Suprapubic skin (tissue), 4 donors: ENCODE measurements at places on chromosomes 12 and 14.

DNA sequence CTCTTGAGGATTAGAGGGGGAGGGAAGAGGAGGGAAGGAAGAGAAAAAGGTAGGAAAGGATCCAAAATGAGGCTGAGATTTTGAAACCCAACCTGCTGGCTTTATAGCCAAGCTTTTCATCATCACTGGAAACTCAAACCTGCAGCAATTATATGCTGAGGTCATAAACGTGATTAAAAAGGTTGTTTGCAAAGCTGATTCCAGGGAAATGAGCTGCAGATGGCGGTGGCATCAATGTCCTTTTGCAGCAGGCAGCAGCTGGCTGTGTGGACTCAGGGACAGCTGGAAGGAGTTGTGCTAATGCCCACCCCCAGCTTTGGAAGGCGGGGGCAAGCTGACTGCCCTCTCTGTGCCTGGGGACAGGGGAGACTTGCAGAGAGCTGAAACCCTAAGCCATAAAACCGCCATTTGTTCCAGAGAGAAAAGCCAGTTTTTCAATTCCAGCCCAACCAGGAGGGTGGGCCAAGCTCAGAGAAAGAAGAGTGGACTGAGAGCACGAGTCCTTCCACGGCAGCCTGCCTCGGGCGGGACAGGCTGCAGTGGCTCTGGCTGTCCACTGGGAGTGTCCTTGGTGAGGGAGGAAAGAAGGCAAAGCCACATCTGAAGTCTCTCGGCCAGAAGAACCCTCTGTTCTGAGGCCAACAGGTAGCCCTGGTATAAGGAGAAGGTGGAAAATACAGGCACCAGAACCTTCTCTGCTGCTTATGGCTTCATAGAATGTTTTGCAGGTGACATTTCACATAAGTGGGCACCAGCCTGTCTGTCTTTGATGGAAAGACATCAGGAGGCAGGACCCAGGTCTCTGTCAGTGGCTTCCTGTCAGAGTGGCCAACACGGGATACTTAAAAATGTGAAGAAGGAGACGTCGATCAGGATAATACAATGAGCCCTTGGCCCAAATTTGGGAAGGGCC lies 90.7 kb downstream of the SINHCAF start:
- no peak for DNase-seq

DNA sequence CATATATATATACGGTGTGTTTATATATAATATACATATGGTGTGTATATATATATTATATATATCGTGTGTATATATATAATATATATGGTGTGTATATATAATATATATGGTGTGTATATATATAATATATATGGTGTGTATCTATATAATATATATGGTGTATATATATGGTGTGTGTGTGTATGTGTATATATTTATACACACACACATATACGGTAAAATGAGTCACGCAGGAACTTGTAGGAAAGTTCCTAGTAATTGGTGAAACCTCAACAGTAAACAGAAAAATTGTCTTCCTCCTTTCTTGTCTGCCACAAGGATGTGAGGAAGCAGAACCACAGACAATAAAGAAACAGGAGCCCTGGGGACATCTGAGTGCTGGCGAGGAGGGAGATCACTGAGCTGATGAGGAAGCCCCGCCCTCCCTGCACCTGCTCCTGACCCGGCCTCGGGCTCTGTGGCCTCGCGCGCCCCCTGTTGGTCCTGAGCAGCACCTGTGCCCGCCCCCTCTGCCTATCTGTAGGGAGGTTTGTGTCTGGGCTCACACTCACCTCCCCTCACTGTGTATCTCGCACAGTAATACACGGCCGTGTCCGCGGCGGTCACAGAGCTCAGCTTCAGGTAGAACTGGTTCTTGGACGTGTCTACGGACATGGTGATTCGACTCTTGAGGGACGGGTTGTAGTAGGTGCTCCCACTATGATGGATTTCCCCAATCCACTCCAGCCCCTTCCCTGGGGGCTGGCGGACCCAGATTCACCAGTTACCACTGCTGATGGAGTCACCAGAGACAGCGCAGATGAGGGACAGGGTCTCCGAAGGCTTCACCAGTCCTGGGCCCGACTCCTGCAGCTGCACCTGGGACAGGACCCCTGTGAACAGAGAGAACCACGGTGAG lies 1079.4 kb downstream of the TMEM121 start:
- DNase-seq: no peak

- no peak for DNase-seq
Measured at GRCh38 chr12:121050725-121051124, 11.7 kb upstream of the OASL start.

GRCh38 chr14:64979336-64980074 lies 7.2 kb upstream of the FNTB start:
- no peak for DNase-seq

- no peak for DNase-seq
Measured at GRCh38 chr14:106530423-106531107, 1004.2 kb downstream of the TMEM121 start.

DNA sequence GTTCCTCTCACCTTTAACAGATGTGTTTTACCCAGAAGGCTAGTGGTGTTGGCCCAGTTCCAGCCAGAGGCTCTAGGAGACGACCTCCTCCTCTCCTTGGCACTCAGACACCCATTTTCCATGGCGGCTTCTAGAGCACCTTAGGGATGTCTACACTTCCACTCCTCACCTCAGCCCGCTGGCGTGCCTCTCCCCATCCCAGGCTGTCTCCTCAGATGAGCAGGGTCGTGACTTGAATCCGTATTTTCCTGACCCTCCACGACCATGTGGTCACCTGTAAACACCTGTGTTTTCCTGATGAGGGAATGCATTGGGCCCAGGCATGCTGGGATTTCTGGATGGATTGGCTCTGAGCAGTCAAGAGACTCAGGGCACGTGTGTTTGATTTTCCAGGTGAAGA lies 21.8 kb upstream of the RIN3 start:
- DNase-seq: no peak

DNA sequence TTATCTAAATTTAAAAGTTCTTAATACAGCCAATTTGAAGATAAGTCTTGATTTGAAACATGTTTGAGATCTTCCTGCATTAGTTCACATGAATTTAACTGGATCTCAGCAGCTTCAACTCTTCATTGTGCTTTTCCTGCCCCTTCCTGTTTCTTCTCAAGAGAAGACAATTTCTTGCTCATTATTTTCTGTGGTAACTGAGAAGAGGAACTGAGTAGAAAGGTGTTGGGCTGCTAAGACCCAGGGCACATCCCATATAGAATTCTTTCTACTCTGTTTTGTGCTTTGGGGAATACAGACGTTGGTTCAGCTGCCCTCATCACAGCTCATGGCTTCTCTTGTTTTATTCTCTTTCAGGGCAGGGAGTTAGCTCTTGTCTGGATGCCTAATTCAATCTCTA lies 110.2 kb downstream of the SNAPC1 start:
- no peak for DNase-seq

DNA sequence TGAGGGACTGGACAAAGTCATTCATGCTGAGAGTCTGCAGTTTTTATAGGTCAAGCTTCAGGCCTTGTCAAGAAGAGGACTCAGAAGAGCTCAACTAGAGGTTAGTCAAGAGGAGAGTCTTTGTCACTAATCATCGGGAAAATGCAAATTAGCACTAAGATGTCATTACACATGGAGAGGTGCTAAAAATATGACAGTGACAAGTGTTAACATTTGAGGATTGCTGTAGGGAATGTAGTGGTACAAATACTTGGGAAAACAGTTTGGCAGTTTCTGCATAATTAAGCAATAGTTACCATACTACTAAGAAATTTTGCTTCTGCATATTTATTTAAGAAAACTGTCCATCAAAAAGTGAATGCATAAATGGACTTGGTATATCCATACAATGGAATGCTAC lies 60.9 kb upstream of the CSRP2 start:
- no peak for DNase-seq

- peak; percentile 29 for DNase-seq
Measured at GRCh38 chr14:89284333-89285058, 132.5 kb downstream of the FOXN3 start.

DNA sequence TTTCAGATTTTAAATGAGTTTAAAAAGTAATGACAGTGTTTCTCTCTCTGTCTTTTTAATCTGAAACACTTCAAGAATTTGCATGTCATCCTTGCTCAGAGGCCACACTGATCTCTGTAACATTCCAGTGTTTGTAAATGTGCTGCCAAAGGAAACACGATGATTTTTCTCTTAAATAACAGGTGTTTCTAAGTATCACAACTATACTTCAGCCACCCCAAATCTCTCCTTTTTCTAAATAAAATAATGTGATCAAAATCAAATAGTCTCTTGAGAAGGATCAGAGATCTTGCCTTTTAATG lies 3.3 kb upstream of the GALC start:
- no peak for DNase-seq

- no peak for DNase-seq
Measured at GRCh38 chr12:46843811-46844210, 18.0 kb upstream of the SLC38A4 start.
